Activated CD4-positive, alpha-beta memory T cell treated with anti-CD3 and anti-CD28 coated beads, Interleukin-2, amount 10 ng/mL, durations not matched to agents 7 days and 5 days (primary cell): ENCODE measurements at places on chromosomes 1 and 21. TPM values are rescaled to one million over a fixed set of nuclear protein-coding genes. Genes with fewer than 3 reads are reported as not detected.
A peak's percentile ranks its signal among the peaks of the same experiment; 100 is the strongest.

OR2T5 gene
- not detected for total RNA-seq

PIK3R3 gene
- total RNA-seq = 5.2 TPM

S100A7 gene
- not detected for total RNA-seq

ZFYVE9 gene
- 0.35 TPM for total RNA-seq

- no peak overlapping the region for H3K4me3 ChIP-seq
- peaks cover 2% of the 10 kb centered on the region for H3K4me1 ChIP-seq
- DNase-seq = no peak
- no peak overlapping the region for H3K27ac ChIP-seq
- H3K27me3 ChIP-seq = no peaks in the 10 kb centered on the region
Observed at GRCh38 chr21:29187944-29188343, 57.5 kb downstream of the MAP3K7CL start.

GRCh38 chr1:117452216-117452615 lies 85.0 kb downstream of the MAN1A2 start:
- H3K4me1 ChIP-seq = peaks cover 1% of the 10 kb centered on the region
- no peak overlapping the region for H3K27ac ChIP-seq
- no peak for DNase-seq
- no peaks in the 10 kb centered on the region for H3K27me3 ChIP-seq

DNA sequence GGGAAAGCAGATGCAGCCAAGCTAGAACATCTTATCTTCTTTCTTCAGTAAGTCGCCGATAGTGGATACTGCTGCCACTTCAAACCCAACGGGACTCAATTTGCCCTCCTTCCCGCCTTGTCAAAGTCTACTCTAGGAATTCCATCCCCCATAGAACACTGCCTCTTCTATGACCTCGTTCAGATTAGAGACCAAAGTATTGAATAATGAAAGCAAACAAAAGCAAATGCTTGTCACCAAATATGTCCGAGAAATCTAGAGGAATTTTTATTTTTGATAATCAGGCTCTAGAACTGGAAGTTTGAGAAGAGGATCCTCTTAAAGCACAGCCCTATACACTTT lies 853 bp upstream of the RRAGC start:
- no peak for DNase-seq
- H3K36me3 ChIP-seq = peaks cover 39% of the 10 kb centered on the region
- H3K4me3 ChIP-seq = peak overlapping the region; percentile 81
- no peaks in the 10 kb centered on the region for H3K27me3 ChIP-seq
- H3K27ac ChIP-seq = peak overlapping the region; percentile 23
- H3K4me1 ChIP-seq = peaks cover 40% of the 10 kb centered on the region
